ENCODE measurements at places on chromosomes 16 and 17. TPM values are rescaled to one million over a fixed set of nuclear protein-coding genes. Genes with fewer than 3 reads are reported as not detected.

Gene LPO
- total RNA-seq, result not detected

Gene C16orf89
- not detected for total RNA-seq

Gene LRRC37A
- total RNA-seq, result 1.7 TPM

DNA sequence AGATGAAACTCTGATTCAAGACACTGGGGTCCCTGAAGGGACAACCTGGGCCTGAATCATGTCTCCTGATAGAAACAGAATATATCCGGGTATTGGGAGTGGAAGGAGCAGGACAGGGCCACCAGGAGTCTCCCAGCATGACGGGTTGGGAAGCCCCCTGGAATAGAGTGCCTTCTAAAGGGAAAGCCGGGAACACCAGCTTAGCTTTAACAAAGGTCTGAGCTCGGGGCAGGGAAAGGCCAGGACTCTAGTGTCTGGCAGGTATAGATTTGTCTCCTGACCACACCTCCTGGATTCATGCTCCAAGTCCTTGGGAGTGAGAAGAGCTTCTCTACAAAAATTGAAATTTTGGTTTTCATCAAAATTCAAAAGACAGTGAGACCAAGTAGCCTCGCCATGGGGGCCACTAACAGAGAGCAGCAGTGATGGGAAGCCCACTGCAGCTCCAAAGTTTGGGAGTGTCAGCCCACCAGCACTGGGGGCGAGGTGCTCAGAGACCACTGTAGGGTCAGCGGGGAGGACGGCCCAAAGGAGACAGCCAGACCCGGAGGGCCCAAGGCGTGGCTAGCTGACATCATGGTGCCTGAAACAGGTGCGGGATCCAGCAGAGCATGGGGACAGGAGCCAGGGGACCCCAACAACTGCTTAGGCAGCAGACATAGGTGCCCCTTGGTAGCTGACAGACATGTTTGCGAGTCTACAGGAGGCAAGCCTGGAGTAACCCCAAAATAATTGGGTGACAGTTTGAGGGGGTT, 81.0 kb downstream of the C16orf78 start:
- no peak overlapping the region for H3K4me3 ChIP-seq
- no peaks in the 10 kb centered on the region for H3K36me3 ChIP-seq
- no peaks in the 10 kb centered on the region for H3K27me3 ChIP-seq
- no peaks in the 10 kb centered on the region for H3K4me1 ChIP-seq
- no peak for DNase-seq

DNA sequence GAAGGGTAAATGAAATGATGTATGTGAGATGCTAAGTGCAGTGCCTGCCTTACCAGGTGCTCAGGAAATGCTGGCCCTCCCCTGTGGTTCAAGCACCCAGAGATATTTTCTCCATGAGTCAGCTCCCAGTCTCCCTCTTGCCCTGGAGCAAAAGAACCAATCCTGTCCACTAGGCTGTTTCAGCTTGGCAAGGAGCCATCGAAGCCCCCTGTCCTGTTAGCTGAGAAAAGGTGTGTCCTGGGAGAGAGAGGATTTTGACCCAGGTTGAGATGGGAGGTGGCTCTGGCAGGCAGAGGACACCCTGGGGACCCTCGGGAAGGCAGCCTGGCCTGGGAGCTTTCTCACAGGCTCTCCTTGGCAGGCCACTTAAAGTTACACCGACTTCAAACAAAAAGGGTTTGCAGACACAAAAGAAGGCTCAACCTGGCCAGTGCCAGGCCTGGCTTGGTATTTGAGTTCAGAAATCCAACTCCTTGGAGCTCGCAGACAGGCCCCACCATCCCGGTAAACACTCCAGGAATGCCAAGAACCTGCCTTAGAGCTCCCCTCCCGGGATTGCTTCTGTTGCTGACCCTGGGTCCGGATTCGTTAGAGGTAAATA, 29.6 kb downstream of the NTN1 start:
- no peak overlapping the region for H3K4me3 ChIP-seq
- H3K36me3 ChIP-seq, result no peaks in the 10 kb centered on the region
- no peak overlapping the region for H3K27ac ChIP-seq
- no peak for DNase-seq
- H3K27me3 ChIP-seq, result peaks cover 4% of the 10 kb centered on the region

DNA sequence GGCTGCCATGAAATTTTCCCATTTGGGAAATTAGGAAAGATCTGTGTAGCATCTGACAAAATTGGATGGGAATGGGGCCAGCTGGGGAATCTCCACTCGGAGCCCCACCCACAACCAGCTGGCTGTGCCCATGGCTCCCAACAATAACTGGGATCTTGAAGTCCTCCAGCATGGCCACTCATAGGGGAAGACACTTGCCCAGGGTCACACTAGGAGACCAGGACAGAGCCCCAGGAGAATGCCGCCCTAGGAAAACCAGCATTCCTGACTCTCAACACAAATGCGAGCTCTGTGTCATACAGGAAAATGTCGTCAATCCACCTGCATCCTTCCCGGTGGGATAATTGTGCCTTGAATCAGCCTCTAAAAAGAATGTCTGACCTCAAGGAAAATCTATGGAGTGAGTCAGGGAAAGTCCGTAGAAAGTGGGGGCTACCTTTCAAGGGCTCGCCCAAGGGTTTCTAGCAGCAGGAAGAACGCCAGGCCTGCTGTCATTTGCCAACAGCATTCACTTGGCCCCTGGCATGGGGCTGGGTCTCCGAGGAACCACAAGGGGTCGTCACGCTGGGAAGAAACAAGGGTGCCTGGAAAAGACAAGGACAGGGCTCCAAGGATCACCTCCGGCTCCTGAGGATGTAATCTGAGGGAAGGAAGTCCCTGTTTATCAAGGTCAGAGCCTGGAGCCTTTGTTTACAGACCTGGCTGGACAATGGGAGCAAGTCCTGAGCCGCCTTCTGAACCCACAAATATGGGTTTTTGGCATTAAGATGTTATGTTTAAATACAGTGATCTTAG, 15.9 kb downstream of the CDH5 start:
- DNase-seq, result no peak
- no peaks in the 10 kb centered on the region for H3K27me3 ChIP-seq
- H3K4me3 ChIP-seq, result no peak overlapping the region
- H3K36me3 ChIP-seq, result no peaks in the 10 kb centered on the region
- no peak overlapping the region for H3K27ac ChIP-seq

DNA sequence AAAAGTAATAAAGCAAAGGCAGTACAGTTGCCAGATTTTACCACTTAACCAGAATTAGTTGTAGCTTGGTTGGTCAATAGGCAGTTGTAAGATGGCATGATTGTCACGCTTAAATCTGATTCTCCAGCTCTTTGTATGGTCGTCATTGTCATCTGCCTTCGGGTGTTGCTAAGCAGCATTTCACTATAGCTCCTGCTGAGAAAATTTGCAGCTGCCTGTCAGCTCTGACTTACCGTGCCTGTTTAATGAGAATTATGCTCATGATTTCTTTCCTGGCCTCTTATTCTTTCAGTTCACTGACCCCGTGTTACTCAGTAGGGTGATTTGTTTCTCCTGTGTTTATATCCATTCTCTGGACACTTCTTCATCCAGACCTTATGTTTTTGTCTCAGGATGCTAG, 66.7 kb downstream of the TANGO6 start:
- H3K36me3 ChIP-seq, result peaks cover 8% of the 10 kb centered on the region
- no peak overlapping the region for H3K27ac ChIP-seq
- no peak for DNase-seq

DNA sequence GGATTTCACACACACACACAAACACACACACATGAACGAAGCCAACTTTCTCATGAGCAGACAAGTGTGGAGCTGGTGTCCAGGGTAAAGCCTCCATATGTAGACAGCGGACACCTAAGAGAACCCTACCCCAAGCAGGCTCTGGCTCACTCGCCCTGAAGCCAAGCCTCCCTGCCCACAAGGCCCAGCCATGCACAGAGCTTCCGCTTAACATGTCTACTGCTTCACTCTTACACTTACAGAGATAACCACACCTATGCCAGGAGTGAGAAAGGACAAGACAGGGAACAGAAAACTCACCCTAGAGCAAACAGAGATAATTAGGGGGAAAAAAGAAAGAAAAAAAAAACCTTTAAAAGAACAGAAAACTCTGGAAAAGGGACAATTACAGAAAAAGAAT, 67.5 kb downstream of the CYTH1 start:
- peaks cover 89% of the 10 kb centered on the region for H3K4me1 ChIP-seq
- peak overlapping the region; percentile 51 for H3K4me3 ChIP-seq
- no peak for DNase-seq

- peak overlapping the region; percentile 81 for H3K27ac ChIP-seq
- H3K36me3 ChIP-seq, result peaks cover 31% of the 10 kb centered on the region
- H3K27me3 ChIP-seq, result no peaks in the 10 kb centered on the region
- no peak for DNase-seq
- peak overlapping the region; percentile 2 for H3K4me3 ChIP-seq
These were observed 104.1 kb upstream of the CORO6 start for GRCh38 chr17:29726715-29727252.

Data from activated CD8-positive, alpha-beta T cell treated with anti-CD3 and anti-CD28 coated beads for 36 hours (primary cell).